ENCODE measurements at places on chromosomes 1 and 21.

GRCh38 chr1:177798614-177799013, 171.2 kb downstream of the SEC16B start:
- DNase-seq: no peak

DNA sequence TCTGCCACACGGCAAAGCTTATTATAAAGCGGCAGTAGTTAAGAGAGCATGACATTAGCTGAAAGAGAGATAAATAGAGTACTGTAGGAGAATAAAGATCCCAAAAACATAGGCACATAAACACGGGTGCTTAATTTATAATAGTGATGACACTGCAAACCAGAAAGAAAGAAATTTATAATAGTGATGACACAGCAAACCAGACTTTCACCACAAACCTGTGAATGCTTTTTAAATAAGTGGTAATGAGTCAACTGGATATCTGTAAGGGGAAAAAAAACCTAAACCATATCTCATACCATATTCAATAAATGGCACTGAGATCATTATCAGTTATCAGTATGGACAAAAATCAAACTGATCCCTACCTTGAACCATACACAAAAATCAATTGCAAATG, 25.5 kb downstream of the USP1 start:
- DNase-seq: no peak

- no peak for DNase-seq
Measured at GRCh38 chr1:168572633-168573032, 3.8 kb upstream of the XCL1 start.

GRCh38 chr1:5481889-5482288, 510.3 kb downstream of the NPHP4 start:
- no peak for DNase-seq

DNA sequence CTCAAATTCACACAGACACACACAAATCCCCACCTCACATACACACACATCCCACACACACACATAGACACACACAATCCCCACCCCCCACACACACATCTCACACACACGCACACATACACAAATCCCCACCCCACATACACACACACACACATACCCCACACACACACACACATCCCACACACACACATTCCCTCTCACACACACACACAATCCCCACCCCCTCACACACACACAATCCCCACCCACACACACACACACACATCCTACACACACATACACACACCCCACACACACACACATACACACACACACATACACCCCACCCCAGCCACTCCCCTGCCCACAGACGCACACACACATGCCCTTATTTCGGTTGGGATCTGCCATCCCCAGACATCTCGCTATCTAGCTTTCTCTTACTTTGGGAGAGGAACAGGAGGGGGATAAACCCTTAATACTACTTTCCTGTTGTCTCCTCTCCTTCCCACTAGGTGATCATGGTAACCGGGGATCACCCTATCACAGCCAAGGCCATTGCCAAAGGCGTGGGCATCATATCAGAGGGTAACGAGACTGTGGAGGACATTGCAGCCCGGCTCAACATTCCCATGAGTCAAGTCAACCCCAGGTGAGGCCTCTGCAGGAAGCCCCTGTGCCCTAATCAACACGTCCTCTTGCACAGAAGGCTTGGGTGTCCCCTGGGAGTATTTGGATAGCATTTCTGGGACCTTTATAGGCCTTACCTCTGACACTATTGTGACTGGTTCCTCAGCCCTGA, 17.2 kb upstream of the ATP1A4 start:
- DNase-seq: no peak

DNA sequence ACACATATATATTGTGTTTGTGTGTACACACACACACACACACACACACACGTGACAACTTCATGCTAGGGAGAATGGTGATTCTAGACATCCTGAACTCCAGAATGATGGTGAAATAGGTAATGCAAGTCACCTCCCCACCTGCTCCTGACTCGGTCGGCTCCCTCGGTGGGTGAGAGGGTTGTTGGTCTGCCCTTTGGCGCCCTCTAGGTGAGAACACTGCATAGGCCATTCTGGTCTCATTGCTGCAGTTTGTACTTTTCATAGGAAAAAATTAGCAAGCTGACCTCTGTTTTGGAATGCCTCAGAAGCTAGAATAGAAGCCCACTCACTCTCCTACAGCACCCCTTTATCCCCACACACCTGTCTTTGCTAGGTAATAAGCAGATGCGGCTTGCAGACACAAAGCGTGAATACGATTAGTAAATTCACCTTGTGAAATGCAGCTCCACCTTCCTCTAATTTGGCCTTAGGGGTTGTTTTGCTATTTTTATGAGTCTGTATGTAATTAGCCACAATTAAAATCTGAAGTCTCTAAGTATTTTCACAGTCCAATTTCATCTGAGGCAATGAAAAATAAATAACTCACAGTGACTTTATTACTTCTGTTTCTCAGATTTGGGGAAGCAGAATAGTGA, 130.0 kb upstream of the KCNJ15 start:
- DNase-seq: peak; percentile 53

DNA sequence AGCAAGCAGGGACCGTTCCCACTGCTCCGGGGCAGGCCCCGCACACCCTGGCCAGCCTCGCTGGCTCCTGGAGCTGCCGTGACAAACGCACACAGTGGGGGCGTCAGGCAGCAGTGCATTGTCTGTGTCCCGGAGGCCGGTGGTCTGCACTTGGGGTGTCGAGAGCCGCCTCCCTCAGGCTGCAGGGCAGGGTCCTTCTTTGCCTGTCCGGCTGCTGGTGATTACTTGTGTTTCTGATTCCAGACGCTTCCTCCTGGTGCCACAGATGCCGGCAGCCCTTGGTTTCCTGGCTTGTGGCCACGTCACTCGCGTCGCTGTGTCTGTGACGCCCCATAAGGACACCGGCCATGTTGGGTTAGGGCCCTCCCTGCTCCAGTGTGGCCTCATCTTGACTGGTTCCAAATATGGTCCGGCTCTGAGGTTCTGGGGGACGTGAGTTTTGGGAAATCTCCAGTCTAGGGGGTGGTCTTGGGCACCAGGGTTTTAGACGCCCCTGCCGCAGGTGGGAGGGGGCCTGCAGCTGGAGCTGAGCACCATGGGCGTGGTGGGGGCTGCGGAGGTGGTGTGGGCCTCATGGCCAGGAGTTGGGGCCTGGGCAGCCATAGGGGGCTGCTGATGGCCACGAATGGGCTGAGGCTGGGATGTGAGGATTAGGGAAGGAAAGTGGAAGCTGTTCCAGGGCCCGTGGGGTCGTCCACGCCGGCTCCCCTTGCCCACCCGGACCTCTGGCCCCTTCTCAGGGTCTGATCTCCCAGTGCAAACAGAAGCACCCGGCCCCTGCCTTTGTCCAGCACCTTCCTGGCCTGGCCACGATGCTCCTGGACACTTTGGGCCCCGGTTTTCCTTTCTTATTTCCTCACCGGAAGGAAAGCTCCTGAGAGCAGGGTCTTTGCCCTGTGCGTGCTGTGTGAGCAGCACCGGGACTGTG, 41.0 kb downstream of the SLX9 start:
- no peak for DNase-seq

DNA sequence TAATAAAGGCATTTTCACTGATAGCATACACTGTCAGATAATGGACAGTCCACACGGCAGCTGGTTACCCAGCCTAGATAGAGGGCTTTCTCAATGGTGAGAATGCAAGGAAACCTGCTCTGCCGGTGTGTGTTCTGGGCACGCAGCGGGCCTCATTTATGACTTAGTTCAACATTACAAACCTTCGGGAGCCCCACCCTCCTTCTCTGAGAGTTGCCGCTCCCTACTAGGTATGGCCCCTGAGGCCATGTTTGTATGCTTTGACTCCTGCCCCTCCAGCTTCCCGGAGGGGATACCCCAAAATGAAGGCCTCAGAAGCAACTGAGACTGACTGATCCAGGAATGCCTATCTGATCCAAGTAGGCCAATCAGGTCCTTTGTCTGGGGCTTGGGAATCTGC, 17.2 kb upstream of the FABP3 start:
- no peak for DNase-seq

DNA sequence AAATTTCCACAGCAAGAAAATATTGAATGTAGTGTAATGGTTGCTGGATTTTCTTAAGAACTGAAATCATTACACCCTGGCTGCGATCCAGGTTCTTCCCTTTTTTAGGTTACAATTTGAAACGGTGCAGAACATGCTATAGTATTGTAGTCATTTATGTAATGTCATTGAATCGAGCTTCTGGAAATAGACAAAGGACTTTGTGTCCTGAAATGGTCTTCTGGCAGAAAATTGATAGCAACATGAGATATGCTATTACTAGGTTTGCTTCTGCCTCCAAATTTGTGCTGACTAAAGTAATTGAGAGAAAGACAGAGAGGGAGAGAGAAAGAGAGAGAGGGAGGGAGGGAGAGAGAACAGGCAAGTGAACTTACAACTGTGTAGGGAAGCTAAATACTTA, 146.2 kb upstream of the NFIA start:
- DNase-seq: no peak

GRCh38 chr1:39003794-39004193, 12.7 kb downstream of the AKIRIN1 start:
- no peak for DNase-seq

DNA sequence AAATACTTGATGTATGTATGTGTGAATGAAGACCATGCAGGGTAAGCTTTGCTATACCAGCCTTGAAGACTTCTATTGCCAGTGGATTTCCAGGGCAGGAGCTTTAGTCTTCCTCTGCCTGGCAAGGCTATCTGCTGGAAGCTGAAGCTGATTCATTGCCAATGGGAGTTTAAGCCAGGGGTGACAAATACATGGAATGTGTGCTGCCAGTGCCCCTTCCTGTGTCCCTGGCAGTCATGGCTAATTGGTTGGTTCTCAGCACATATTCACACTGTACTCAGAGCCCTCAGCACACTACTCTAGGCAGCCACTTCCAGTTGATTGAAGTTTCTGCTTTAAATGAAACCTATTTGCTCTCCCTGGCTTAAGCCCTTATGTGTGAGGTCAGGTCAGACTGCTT, 1.5 kb downstream of the ZSCAN20 start:
- no peak for DNase-seq

GRCh38 chr21:44748621-44749020, 37.2 kb upstream of the TSPEAR start:
- no peak for DNase-seq

DNA sequence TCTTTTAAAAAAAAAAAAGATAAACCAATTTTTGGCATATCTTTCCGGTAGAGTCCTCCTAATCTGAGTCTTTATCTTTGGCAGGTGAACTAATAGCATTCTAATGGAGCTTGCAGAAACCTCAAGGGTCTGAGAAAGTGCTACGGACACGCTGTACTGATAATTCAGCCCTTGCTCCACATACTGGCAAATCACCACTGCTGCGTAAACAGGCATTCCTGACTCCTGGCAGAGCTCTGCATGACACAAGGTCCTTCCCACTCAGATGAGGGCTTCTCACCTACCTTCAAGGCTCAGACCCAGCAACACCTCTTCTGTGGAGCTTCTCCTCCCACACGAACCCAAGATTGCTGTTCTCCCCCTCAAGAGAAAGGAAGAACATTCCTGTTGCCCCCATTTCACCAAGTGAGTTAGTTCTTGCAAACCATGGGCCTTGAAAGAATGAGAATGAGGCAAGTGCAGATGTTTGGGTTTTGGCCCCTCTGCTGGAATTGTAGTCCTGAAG, 48.0 kb downstream of the LYST start:
- no peak for DNase-seq

- no peak for DNase-seq
Measured at GRCh38 chr1:82073659-82074058, 272.9 kb downstream of the ADGRL2 start.

DNA sequence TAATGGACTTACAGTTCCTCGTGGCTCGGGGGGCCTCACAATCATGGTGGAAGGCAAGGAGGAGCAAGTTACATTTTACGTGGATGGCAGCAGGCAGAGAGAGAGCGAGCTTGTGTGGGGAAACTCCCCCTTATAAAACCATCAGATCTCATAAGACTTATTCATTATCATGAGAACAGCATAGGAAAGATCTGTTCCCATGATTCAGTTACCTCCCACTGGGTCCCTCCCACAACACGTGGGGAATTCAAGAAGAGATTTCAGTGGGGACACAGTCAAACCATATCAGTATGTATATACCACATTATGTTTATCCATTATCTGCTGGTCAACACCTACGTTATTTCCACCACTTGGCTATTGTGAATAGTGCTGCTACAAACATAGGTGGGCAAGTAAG, 352.3 kb upstream of the B3GALT2 start:
- no peak for DNase-seq

DNA sequence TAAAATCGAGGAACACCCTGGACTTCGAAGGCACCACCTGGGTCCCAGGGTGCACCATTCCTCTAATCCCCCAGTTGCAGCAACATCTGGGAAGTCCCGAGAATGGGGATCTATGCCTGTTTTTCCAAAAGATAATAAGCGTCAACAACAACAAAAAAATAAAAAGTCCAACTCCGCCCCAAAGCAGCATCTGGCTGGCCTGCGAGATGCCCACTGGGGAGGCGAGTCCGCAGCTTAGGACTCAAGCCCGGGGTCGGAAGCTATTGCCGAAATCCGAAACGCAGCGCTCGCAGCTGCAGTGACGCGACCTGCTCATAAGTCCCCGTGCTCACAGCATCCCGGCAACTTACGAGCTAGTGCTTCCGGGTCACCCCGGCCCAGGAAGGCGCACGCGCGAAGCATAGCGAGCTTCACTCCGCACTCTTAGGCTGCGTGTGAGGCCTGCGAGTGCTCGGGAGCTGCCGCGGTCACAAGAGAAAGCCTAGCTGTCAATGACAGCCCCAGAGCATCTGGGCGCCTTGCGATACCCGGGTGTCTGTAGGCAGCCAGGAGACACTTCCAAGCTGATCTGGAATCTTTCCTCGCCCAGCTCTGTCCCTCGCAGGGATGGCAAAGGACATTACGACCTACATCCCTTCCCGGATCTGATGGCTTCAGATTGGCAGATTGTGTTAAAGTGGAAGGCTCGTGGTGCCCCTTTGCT, 9.9 kb upstream of the LTN1 start:
- DNase-seq: peak; percentile 97

- peak; percentile 66 for DNase-seq
Measured at GRCh38 chr21:26795866-26796329, 49.3 kb downstream of the ADAMTS1 start.

- DNase-seq: no peak
Measured at GRCh38 chr1:168732736-168733135, 3.7 kb upstream of the DPT start.

- no peak for DNase-seq
Measured at GRCh38 chr1:30144831-30145230, 578.6 kb downstream of the MATN1 start.

- DNase-seq: peak; percentile 73
Measured at GRCh38 chr1:224427346-224427745, 7.3 kb downstream of the WDR26 start.

GRCh38 chr1:202561726-202562443, 148.4 kb downstream of the SYT2 start:
- no peak for DNase-seq

GRCh38 chr1:165259236-165259635, 97.3 kb downstream of the LMX1A start:
- no peak for DNase-seq

GRCh38 chr1:186858923-186859322, 30.2 kb downstream of the PLA2G4A start:
- DNase-seq: no peak
